ENCODE measurements at places on chromosomes 13 and 19.

DNA sequence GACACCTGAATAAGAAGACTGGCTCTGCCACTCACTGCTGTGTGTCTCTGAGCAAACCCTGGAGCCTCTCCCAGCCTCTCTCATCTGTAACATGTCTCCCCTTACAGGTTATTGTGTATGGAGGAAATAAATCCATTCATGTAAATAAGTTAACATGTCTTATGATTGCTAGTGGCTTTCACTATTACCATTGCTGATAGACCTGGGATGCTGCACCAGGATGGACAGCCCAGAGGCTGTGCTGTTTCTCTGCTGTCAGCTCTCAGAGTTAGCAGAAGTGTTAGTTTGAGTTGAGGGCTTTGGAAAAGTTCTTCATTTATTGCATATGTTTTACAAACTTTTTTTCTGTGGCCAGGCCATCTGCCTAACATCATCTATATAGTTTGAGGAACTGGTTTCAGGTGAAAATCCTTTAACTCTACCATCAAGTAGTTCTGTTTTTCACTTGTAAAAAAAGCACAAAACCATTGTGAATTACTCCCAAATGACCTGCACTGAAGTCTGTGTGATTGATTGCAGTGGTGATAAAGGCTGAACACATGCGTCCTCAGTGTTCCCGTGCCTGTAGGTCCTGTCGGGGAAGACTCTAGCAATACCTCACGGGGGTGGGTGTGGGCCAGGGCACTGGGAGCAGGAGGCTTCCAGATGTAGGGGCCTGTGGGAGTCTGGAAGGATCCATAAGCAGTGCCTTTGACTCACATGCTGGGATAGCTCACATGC, 24.6 kb downstream of the MPHOSPH8 start:
- DNase-seq, result no peak

- DNase-seq, result no peak
These were observed 397.7 kb downstream of the GPC6 start for GRCh38 chr13:93624311-93624777.

DNA sequence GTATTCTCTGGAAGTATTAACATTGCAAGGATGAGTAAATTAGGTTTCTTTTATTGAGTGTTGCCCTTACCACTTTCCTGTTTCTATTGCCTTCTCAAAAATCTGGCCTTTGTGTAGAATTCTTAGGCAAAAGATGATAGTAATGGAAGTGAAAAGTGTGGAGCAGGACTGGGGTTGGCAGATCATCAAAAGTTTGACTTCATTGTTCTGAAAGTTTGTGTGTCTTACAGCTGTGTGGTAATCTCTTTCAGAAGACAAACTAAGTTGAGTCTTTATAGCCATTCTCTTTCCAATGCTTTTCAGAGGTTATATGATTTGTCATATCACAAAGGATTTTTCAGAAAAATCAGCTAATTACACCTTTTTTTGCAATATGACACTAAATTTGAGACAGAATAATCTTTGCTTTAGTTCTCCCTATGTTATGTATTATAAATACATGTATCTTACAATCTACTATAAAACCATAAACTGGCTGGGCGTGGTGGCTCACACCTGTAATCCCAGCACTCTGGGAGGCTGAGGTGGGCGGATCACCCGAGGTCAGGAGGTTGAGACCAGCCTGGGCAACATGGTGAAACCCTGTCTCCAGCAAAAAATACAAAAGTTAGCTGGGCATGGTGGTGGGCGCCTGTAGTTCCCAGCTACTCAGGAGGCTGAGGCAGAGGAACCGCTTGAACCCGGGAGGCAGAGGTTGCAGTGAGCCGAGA, 8.7 kb upstream of the KCNRG start:
- no peak for DNase-seq

GRCh38 chr13:46076827-46077226, 24.3 kb upstream of the ZC3H13 start:
- DNase-seq, result no peak

GRCh38 chr19:58305932-58306323, 751 bp downstream of the ERVK3-1 start:
- DNase-seq, result no peak

DNA sequence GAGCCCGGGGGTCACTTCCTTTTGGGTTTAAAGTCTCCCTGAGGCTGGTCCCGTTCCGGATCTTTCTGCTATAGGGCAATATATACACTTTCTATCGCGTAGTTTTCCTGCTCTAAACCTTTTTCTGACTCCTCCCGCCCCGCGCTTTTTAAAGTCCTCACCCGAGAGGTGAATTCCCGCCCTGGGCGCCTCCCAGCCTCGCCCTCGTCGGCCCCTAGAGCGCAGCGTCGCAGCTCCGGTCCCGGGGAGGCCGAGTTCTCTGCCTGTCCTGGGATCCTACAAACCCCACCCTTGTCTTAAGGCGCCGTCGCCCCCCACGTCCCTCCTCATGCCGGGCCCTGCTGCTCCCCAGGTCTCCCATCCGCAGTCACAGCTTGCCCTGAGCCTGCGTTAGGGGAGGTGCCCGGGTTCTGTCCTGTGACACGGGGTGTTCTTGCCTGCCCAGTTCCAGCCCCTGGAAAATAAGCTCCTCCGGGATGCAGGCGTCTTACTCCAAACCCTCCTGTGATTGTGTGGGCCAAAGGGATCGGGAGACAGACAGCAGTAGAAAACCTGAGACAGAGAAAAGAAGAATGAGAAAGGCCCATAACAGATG, 491 bp downstream of the ZNF525 start:
- peak; percentile 63 for DNase-seq

- DNase-seq, result no peak
These were observed 8.6 kb downstream of the OR7C2 start for GRCh38 chr19:14949876-14950275.

- no peak for DNase-seq
These were observed 28.6 kb downstream of the ZBTB7A start for GRCh38 chr19:4038057-4038456.

DNA sequence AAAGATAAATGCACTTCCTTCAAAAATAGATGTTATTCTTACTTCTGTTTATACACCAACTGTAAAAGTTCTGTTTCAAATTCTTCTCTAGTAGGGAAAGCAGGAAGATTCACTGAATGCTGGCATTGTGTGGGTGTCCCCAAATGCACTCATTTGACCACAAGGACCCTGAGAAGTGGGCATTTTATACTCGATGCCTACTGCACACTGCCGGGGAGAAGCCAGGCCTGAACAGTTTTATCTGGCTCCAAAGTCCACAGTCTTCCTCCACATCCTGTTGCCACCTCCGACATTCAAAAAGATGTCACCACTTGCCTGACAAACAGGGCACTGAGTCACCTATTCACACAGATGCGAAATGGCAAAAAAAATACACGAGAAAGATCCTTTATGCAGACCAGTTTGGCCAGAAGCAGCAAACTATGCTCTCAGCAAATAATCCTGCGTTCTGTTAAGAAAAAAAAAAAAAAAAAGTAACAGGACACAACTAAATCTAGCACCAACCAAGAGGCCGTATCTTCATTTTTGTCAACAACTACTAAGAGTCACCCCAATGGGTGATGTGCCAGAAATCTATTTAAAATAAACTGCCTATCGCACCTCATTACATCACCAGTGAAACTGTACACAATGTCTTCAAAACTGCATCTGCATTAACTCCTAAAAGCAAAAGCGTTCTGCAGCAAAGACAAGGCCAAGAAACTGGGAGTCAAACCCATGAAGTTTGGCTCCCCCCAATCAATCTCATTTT, 6.2 kb downstream of the ZC3H4 start:
- no peak for DNase-seq

Measured in NCI-H526 (cell line).